Stimulated activated CD4-positive, alpha-beta T cell treated with anti-CD3 and anti-CD28 coated beads, Interleukin-1b, Interleukin-23, amount 100 ng/mL, for 1 hour (primary cell): ENCODE measurements at places on chromosomes 12 and 14.

DNA sequence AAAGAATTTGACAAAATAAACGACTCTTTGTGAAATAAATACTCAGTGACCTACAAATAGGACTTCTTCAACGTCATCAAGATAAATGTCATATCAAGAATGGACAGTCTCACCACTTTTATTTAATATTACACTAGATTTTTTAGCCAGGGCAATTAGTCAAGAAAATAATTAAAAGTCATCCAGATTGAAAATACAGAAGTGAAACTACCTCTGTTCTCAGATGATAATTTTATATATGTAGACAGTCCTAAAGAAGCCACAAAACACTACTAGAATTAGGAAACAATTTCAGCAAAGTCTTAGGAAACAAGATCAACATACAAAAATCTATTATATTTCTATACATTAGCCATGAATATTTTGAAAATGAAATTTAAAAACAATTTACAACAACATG is 689.6 kb upstream of the SEL1L start:
- DNase-seq = no peak

DNA sequence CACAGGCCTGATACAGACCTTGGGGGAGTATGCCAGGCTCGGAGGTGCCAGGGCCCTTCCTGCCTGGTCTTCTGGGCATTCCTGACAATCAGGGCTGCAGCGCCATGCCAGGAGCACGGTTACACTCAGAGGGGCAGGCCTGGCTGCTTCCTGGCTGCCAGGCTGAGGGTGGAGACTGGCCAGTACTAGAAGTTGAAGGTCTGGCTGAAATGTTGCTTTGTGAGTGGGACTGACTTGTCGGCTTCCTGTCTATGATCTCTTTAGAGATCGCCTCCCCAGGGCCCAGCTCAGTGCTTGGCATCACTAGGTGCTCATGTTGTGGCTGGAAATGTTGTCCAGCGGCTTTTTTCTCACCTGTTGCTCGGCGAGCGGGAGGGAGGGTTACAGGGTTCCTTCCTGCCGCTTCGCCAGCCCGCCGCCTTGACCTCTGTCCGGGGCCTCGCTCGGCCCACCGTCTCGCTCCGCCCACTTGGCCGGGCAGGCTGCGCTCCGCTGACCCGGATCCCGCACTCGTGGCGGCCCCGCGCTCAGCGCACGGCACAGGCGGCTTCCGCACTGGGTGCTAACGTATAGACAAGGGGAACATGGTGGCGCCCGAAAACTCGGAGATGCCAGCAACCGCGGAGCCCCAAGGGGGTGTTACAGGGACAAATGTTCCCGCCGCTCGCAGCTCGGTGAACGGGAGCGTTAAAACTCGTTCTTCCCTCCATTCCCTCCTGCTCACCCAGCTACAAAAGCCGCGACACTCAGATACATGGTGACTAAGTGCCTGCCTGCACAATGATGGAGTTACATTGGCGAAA is 32.6 kb downstream of the PAPLN start:
- DNase-seq = no peak

DNA sequence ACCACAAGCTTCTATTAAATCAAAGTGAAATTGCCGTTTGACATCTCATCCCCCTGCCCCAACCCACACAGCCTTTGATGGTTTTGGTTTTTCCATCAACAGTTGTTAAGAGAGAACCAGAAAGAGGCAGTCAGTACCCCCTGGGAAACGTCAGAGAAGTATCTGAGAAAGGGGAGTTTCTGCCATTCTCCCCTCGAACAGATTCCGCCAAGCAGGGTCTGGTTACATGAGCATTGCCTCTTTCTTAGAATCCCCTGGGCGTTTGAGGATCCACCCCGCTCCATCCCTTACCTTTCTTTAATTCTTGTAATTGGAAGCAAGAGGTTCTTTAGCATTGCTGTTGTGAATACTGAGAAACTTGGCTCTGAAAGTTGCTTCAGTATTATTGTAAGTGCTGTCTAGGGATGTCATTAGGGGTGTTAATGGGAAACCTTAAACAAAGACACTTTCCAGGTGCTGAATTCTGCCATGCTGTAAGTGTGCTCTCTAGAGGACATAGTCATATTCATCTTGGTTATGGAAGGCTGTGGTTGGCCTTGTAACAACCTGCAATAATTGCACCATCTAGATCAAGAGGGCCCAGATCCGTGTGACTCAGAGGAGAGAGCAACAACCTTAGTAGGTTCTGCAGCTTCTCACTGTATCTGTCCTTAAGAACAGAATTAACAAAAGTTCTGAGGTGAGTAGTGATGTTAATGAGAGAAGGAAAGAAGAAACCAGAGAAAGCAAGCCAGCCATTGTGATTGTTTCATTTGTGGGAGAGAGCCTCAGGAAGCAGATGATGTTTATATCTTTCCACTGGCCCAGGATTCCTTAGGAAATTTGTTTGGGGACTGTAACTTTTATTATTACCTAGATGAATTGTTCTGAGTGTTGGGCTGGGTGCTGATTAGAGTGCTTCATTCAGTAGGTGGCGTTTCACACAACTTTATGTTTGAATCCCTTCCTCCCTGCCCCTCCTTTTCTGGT is 9.0 kb downstream of the TMBIM6 start:
- no peak for DNase-seq

DNA sequence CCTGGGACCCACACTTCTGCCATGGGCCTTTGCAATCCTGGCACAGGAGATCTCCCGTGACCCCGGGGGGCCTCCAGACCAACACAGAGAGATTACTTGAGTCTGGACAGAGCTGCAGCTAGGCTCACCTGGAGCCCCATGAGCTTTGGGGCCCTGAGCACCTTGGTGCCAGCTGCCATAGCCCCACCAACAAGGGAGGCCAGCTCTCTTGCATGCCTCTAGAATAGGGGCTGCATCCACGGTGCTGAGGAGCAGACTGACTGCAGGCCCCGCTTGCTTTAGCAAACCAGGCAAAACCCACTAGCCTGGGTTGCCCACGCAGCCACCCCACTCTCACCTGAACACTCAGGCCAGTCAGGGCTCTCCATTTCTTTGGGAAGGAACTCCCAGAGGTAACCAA is 3.7 kb upstream of the OR4N2 start:
- DNase-seq = no peak

DNA sequence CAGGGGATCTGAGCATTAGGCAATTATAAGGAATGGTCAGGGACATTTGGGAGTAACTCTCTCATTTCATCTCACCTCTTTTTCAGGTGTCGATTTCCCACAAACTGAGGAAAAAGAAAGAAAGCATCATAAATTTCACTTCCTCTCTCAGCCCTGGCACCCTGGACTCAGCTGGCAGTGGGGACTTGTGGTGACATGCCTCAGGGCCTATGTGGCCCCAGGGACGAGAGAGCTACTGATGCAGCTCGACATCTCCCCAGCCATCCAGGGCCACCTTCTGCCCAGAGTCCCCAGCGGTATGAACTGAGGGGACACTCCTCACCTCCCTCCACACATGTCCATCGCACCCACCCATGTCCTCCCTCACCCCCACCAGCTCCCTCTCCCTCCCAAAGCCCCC is 11.7 kb downstream of the TNFRSF1A start:
- no peak for DNase-seq

DNA sequence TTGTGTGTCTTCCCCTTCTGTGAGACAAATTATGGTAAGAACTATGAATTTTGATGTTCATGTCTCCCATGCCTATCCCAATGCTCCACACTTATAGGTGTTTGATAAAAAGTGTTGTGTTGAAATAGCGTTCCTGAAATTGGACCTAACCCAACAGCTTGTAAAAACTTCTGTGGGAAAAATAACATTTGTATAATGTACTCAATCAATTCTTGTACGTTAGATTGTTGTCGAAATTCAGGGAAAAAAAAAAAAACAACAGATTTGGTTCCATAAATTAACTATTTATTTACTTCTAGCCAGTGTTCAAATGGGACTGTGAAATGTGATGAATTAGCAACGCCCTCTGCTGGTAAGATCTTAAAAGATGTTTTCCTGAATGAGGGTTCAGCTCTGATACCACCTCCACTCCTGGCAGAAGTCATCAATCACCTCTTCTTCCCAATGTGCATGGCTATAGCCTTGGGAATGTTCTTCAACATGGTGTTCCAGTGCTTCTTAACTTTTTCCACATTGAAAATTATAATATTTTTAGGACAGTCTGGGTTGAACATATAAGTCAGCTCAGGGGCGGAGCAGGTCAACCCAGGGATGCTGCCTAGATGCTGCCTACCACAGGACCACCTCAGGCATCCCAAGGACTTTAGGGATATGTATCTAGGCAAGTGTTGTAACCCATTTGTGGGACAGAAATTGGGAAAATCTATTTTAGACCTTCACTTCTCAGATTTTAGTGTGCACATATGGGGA is 170.6 kb downstream of the OTOGL start:
- no peak for DNase-seq

DNA sequence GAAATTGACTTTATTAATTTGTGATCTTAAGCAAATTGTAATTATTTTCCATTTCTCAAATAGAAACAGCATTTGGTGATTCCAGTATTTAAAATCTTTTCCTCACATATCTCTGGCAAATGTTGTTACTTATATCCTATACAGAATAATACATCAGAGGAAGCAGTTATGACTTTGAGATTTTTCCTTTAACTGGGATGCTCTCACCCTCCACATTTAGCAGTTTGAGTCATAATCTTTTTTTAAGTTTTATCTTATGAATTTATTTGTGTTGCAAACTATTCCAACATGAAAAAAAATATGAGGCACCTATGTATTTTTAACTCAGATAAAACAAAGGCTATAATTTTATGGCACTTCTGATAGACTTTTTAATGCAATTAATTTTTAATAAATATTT is 311.8 kb downstream of the TMTC2 start:
- DNase-seq = no peak

- DNase-seq = no peak
These were observed 536.5 kb downstream of the RPS29 start for GRCh38 chr14:49049711-49050110.

GRCh38 chr14:102046337-102047278 is 40.2 kb downstream of the HSP90AA1 start:
- no peak for DNase-seq

DNA sequence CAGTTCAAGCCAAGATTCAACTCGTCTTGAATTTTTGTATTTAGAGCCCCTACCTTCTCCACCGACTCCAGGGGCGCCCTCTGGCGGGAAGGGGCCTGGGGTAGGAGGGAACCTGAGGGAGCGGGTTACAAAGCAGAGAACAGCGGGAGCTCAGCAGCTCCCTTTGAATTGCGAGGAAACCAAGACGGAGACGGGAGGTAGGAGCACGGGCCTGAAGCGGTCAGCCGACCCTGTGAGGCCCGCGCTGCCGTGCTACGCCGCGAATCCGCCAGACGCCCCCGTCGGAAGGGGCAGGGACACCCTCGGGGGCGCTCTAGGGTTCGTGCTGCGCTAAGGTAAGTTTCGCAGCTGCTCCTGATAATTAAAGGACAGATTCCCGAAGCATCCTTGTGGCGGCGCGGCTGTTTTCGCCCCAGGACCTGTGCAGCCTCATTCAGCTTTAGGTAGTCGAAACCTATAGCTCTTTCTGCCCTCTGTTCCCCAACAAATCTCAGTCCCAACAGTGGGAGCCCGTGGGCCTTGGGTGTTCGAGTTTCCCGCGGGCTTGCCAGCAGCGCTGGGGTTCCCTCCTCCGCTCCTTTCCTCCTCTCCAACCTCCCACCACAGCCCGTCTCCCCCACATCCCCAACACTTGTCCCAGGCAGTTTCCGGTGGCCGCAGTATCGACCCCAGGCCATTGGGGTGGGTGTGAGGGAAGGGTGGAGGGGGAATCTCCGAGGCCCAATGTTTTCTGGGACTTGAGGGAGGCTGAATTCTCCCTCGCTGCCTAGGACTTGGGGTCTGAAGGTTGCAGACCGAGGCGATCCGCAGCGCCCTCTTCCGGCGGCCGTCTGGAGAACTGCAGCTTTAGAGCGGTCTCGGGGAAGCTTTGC is 5.1 kb upstream of the NKX2-1 start:
- no peak for DNase-seq

GRCh38 chr14:105490267-105490571 is 827 bp upstream of the TEDC1 start:
- DNase-seq = no peak

GRCh38 chr12:7207866-7208625 is 18.6 kb downstream of the PEX5 start:
- no peak for DNase-seq

- no peak for DNase-seq
These were observed 107.0 kb downstream of the PTCSC3 start for GRCh38 chr14:36069535-36069900.

GRCh38 chr12:4270016-4270830 is 3.3 kb upstream of the CCND2 start:
- DNase-seq = no peak
